ENCODE measurements at places on chromosomes 5 and 9. TPM values are rescaled to one million over a fixed set of nuclear protein-coding genes. Genes with fewer than 3 reads are reported as not detected.

DNA sequence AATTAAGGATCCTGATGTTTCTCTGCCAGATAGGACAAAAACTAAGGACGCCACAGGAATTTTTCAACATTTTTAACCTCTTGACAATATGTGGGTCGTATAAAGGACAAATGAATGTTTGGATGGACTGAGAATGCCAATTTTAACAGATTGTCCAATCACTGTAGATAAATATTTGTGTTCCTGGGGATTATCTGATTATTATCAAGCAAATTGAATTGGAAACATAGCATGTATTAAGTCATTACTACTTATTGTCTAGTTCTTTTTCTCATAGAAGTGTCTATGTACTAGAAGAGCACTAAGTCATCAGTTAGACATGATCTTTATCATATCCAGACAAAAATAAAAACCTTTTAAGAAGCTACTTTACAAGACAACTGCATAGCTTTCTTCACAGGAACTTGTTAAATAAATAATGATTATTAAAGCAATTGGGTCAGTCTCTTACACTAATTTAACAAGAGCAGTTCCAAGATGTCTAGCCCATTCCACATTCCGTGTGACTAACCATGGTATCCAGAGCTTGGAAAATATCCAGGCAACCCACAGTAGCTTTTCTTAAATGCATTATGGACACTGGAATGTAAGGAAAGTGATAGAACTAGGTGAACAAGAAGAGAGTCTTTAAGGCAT, 127.5 kb upstream of the CDKN2B start:
- no peak for DNase-seq

DNA sequence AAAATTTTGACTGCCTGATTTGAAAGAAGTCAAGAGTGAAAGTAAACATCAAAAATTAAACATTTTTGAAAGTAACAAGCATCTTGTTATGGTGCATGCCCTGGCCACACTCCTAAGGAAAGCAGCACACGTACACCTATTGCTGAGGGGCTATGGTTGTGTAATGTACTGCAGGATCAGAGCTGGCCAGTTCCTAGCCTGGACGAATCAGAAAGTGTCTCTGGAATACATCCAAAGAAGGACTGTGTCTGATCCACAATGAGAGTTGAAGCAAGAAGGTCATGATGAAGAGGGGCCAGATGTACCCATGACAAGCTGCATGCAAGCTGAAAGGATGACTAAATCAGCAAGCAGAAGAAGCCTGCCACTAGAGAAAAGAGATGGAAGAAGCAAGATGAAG, 618.2 kb downstream of the TLE1 start:
- no peak for DNase-seq

GRCh38 chr5:14762549-14763216, 98.2 kb downstream of the OTULIN start:
- no peak for DNase-seq

The IL5 gene
- not detected for total RNA-seq

The HRCT1 gene
- total RNA-seq = 12.5 TPM

The SPATA31A3 gene
- total RNA-seq = not detected
